Effector memory CD8-positive, alpha-beta T cell (primary cell): ENCODE measurements at places on chromosomes 1 and 21.

- no peak for DNase-seq
Observed at GRCh38 chr21:39196310-39196709, 13.1 kb upstream of the PSMG1 start.

- DNase-seq = no peak
Observed at GRCh38 chr1:59291561-59291960, 5.3 kb upstream of the FGGY start.

DNA sequence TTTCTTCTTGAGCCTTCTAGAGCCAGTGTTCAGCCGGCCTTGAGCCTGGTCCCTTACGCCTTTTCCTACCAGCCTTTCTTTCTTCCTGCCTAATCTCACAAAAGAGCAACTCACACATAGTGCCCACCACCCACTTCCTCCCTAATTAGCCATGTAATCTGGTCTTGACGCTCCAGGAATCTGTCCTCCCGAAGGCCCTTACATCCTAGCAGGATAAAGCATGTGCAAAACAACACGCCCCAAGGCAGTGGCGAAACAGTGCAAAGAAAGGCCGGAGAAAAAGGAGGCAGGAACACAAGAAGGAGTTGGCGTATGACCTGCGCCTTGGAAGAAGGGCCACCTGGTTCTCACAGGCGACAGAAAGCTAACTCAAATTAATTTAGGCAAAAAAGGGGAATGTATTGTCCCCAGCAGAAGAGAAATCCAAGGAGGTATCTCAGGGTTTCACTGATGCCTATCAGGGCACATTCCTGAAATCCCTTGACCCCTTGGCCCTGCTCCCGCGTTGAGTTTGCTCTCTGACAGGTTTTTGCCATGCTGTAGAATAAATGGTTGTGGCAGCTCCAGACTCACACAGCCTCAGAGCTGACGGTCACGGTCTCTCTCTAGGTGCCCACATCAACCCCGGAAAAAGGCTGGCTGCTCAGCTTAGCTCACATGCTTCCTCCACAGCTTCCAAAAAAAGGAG lies 79.0 kb downstream of the ZNF281 start:
- no peak for DNase-seq

DNA sequence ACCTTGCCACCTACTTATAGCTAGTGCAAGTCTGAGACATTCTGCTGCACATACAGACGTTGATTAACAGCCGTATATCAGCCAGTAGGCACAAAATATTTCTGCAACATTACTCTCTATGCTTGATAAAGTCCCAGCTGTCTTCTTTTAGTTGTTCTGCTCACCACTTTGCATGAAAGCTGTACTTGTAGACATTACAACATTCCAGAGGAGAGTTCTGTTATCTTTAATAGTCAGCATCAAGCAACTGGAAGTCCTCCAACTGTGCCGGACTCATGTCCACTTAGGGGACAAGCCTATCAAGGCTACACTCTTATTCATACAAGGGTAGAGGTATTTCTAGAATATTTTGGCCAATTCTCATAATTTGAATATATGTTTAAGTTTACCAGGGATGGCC lies 50.0 kb downstream of the CACHD1 start:
- no peak for DNase-seq

- no peak for DNase-seq
Observed at GRCh38 chr1:60273185-60273584, 199.6 kb upstream of the C1orf87 start.

DNA sequence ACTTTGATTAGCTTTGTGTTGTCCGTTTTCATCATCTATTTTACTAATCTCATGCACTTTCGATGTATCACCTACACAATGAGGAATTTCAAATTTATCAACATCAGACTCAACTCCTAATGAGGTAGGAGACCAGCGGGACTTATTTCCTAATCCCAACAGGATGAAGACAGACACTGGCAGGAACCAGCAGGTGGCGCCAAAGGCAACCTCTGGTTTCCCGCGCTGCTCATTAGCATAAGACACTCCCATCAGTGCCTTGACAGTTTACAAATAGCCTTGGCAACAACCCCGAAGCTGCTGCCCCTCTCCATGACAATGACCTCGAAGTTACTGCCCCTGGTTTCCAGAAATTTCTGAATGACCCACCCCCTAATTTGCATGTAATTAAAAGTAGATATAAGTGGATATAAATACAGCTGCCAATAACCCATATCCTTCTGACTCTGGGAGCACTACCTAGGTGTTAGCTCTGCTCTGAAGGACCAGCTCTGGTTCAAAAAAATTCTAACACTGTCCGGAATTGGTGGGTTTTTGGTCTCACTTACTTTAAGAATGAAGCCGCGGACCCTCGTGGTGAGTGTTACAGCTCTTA lies 974.8 kb downstream of the ADGRL2 start:
- DNase-seq = no peak
